ENCODE measurements at places on chromosomes 12 and 14. TPM values are rescaled to one million over a fixed set of nuclear protein-coding genes. Genes with fewer than 3 reads are reported as not detected.

DNA sequence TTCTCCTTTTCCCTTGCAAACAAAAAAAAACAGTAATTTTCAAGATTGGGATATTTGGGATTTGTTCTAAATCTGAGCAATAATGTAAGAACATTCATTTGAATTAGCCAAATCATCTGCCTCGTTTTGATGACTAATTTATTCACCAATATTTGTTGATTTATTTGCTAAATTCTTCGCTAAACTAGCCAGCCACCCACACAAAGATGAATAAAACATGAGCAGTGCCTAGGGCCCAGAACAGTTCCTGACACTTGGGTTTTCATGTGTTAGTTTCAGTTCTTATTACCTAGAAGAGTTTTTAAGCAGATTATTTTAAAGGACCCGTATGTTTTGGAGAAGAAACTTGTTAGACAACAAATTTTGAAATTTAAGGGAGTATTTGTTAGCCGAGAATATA is 1.4 kb downstream of the ETNK1 start:
- DNase-seq = no peak

- no peak for DNase-seq
Measured at GRCh38 chr12:108930155-108930554, 50.3 kb downstream of the DAO start.

DNA sequence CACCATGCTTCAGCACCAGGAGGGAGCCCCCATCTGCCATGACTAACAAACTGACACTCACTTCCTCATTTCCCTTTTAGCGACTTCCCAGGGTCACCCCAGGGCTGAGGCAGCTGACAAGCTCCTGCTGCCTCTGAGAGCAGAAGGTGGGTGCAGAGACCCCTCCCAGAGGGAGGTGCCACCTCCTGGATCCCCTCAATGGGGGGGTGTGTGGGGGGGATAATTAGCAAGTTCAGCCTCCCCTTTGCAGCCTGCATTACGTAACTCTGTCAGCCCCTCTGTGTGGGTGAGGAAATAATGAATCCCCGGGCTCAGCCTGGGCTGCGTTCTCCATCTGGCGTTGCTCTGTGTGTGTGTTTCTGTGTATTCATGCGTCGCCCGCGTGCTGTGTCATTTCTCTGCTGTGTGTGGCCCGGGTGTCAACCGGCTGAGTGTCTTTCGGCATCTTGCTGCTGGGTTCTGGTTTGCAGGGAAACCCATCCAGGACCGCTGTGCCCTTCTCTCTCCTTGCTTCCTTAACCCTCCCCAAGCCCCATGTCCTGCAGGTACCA is 28.0 kb downstream of the NOS1 start:
- no peak for DNase-seq

DNA sequence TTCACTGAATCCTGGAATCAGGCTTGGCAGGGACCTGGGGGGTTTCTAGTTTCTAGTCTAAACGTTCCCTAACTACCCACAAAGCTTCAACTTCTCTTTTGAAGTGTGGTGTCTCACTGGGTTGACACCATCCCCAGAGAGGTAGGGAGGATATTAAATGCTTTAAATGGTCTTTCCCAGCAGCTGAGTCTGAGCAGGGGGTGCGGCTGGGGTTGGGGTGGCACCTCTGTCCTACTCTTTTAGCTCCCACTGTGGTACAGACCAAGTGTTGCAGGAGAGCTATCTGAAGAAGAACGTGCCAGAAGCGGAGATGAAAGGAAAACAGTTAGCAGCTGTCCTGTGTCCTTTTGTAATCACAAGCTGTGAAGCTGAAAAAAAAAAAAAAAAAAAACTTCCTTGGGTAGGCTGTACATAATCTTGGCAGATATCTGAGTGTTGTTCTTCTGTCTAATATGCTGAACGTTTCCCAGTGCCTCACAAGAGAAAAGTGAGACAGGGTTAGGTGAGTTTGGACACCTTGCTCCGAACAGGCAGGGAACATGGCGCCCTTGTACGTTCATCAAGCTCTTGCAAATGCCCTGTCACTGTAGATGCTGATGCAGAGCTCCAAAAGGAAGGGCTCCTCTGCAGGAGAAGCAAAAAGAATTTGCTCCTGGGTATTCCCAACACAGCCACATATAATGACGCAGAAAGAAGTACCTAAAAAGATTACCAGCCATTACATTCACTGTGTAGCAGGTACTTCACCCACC is 447.2 kb downstream of the APAF1 start:
- no peak for DNase-seq

The CHURC1 gene
- total RNA-seq = 59.2 TPM

GRCh38 chr12:22334410-22335100 is at the start of gene ST8SIA1:
Gene ST8SIA1, minus strand, starts transcription at chr12:22334707. Its CDS starts 475 bp downstream, at chr12:22334232.
- DNase-seq = peak; percentile 50

- no peak for DNase-seq
Measured at GRCh38 chr12:97038834-97039233, 131.8 kb downstream of the NEDD1 start.

The NDRG2 gene
- total RNA-seq = 343 TPM
